ENCODE measurements at places on chromosomes 7 and 10. TPM values are rescaled to one million over a fixed set of nuclear protein-coding genes. Genes with fewer than 3 reads are reported as not detected.

The PTN gene
- not detected for total RNA-seq

The SFXN2 gene
- 30.0 TPM for total RNA-seq

The IL2RA gene
- 1.4 TPM for total RNA-seq

The TMEM273 gene
- total RNA-seq = not detected

DNA sequence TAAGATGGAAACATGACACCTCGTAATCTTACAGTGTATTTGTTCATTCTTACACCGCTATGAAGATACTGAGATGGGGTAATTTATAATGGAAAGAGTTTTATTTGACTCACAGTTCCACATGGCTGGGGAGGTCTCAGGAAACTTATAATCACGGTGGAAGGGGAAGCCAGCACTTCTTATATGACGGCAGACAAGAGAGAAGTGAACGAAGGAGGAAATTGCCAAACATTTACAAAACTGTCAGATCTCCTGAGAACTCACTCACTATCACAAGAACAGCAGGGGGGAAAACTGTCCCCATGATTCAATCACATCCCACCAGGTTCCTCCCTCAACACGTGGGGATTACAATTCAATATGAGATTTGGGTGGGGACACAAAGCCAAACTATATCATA lies 282.3 kb downstream of the HGF start:
- no peak for DNase-seq

DNA sequence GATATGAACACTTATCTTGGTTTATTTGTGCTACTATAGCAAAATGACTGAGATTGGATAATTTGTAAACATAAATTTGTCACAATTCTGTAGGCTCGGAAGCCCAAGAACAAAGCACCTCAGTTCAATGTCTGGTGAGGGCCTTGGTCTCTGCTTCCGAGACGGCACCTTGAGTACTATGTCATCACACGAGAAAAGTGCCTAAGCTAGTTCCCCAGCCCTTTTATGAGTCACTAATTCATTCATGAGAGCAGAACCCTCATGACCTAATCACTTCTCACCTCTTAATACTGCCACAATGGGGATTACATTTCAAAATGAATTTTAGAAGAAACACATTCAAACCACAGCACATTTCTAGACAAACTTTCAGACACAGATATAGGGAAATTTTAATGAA lies 52.0 kb upstream of the PRSS1 start:
- no peak for DNase-seq

DNA sequence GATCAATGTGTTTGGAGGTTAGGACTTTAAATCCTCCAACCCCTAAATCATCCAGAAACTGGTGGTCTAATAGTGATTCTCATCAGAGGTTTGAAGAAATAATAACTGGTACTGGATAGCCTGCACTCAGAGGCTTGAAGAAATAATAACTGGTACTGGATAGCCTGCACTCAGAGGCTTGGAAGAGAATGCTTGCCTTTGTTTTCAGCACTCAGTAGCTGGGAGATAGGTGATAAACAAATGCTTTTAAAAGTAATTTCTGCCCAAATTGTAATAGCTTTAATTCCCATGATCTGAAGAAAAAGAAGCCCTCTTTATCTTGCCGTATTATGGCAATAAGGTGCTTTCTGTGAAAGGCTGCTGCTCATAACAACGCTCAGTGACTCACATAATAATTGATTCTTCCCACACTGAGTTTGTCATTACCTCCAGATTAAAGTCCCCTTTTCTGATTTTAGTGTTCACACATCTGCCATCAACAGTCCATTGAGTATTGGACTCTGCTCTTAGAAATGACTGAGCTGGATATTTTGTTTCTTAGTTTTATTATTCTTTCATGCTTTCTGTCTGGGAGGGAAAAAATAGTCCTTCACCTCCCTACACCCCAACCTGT lies 112.3 kb upstream of the PHYHIPL start:
- DNase-seq = no peak

DNA sequence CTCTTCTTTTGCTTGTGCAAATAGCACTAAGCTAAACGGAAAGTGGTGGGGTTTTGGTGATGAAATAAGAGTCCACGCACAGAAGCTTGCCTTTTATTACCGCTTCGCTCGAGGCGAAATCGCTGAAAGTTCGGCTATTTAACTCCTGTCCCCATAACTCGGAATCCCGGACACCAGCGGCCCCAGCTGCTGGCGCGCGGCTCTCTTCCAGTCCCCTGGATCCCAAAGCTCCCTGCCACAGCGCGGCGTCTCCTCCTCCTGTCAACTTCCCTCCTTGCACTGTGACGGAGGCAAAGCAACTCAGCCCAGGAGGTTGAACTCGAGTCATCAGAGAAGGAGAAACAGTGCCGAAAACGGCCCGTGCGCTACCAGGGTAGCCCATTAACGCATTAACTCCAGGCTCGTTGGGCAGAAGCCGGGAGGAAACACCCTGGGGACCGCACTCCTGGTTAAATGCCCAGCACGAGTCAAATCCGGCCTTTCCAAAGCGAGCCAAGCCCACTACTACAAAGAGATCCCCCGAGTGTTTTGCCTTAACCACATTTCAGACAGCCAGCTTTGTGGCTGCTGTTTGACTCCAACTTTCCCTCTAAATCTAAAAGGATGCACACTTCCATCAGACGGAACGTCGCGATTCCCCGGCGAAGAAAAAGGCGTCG lies 1.3 kb downstream of the SEMA3D start:
- DNase-seq = no peak

- no peak for DNase-seq
These were observed 24.5 kb downstream of the FAM171A1 start for GRCh38 chr10:15346440-15347141.

DNA sequence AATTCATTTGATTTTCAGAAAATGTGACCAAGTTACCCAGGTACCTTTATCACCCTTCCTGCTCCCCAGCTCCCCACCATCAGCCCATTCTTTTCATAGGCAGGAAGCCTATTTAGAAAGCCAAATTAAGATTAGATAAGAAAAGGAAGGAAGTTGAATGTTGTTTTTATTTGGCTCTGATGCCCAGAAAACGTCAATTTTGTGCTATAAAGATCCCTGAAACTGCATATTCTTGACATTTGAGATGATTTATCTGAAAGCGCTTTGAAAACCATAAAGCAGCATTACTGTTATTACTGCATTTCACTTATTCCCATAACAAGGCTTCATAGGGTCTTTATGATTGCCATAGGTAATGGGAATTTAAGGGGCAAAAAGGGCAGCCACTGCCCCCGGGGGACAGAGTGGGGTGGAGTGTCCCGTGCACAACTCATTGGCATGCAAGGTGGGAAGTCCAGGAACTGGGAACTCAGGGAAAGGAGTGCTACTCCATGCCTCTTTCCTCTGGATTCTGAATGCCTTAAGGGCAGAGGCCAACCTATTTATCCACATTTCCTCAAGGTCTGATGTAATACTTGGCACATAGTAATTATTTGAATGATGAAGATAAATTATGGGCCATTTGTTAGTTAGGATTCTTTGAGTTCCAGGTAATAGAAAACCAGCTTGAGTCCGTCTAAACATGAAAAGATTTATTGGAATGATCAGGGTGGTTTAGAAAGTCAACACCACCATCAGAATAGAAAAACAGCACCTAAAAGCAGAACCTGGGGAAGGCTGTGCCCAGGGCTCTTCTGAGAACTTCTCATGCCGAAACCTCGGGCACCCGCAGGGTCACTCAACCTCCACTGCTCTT lies 100.6 kb upstream of the ELMO1 start:
- DNase-seq = no peak

DNA sequence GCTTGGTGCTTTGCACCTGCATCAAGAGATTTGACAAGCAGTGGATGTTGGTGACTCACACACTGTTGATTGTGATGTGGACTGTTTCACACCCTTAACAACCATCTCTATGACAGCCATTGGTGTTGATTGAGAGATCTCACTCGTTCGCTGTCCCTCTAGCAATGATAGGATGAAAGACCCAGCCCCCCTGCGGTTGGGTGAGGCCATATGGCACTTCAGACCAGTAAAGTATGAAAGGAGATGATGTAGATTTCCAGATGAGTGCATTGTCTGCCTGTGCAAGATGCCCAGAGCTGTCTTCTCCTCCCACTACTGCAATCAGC lies 138.7 kb upstream of the PRR15 start:
- no peak for DNase-seq

DNA sequence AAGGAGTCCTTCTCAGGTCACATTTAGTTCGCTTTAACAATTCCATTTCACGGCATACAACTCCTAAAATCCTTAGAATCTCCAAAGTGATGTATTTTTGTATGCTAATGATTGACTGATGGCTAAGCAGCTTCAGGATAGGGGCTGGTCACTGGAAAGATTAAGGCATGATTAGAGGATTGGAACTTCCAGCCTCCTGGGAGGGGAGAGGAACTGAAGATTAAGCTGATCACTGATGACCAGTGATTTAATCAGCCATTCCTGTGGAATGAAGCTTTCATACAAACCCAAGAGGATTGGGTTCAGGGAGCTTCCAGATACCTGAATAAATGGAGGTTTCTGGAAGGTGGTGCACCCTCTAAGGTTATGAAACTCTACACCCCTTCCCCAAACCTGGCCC lies 123.9 kb upstream of the CDK13 start:
- DNase-seq = no peak

DNA sequence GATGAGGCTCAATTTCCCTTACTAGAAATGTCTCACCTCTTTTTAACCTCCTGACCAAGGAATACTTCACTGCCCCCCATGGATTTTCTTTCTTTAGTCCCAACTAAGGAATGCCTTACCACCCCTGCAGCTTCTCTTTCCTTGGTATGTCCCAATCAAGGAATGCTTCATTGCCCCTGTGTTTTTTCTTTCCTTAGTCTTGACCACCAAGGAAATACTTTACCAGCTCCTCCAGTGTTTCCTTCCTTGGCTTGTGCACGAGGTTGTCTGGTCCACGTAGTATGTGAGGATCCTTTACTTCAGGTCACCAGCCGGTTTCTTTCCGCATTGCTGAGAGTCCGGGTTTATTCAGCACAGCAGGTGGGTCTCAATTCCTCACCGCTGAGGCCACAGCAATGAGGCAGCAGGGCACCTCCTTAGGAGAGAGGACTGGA lies 59.3 kb downstream of the CYP2C9 start:
- DNase-seq = no peak

DNA sequence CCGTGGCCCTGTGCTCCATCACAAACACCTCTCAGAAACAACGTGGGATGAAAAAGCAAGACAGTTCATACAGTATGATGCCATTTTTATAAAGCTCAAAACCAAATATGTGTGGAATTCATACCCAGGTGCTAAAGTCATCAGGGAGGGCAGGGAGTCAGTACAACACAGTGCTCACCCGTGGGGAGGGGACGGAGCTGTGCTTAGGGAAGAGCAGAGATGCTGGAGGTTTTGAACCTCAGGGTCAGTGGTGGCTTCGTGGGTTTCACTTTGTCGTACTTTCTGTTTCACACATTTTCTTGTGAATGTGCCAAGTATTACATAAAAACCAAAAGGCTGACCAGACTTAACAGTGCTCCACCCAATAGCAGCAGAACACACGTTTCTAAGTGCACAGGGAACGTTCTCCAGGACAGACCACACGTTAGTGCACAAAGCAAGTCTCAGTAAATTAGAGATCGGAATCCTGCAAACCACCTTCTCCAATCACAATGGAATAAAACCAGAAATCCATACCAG lies 21.2 kb downstream of the ZMIZ2 start:
- DNase-seq = no peak

GRCh38 chr7:55565681-55566080 lies 6.6 kb downstream of the VOPP1 start:
- no peak for DNase-seq

- DNase-seq = no peak
These were observed 15.0 kb downstream of the SNX8 start for GRCh38 chr7:2299131-2299829.

GRCh38 chr7:44291066-44291732 lies 34.2 kb downstream of the CAMK2B start:
- no peak for DNase-seq

DNA sequence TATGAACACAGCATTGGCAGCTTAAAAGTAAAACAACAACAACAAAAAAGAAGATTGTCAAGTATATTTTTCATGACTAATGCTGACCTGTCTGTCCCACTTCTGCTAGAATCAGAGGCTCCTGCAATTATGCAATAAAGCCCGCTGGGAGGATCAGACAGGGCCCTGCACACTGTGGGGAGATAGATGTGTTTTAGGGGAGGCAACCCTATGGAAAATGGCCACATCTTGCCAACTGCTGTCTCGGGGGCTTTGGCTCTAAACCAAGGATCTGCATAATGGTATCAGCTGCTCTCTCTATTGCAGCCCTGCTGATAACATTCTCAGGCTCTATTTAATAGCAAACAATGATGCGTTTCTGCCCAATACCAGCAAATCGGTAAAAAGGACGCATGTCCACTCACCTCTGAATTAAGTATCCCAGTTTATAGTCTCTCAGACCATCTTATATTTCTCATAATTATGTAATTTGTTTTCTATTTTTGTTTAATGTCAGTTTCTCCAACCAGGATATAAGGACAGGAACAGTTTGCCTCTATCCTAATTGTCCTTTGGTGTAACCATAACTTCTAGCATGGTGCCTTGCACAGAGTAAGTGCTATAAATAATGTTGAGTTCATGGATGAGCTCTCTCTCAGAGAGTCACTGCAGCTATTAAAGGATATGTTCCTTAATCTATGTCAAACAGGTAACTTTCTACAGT lies 15.3 kb upstream of the PRKAR2B start:
- no peak for DNase-seq

DNA sequence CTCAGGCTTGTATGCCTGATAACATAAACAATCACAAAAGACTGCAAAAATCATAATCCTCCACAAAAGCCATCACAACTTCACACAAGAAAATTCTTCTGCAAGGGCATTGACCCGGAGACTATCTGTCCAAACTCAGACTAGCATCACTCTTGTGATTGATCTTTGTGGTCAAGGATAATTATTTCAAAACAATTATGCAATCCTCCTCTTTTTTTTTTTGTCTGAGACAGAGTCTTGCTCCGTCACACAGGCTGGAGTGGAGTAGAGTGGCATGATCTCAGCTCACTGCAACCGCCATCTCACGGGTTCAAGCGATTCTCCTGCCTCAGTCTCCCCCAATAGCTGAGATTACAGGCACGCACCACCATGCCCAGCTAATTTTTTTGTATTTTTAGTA lies 22.2 kb downstream of the CDNF start:
- DNase-seq = no peak

- no peak for DNase-seq
These were observed 8.1 kb upstream of the OLAH start for GRCh38 chr10:15035385-15036301.

GRCh38 chr7:137681657-137682562 lies 164.9 kb downstream of the DGKI start:
- no peak for DNase-seq

DNA sequence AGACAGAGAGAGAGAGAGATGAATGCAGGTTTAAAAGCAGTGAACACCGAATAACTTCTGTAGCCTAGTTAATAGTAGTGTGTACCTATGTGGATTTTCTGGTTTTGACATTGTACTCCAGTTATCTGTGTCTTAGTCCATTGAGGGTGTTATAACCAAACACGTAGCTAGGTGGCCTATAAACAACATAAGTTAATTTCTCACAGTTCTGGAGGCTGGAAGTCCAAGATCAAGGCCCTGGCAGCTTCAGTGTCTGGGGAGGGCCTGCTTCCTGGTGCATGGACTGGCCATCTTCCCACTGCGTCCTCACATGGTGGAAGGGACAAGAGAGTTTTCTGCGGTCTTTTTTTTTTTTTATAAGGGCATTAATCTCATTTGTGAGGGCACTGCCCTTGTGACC lies 23.5 kb downstream of the AOC1 start:
- DNase-seq = no peak

GRCh38 chr7:151754142-151754590 lies 122.7 kb downstream of the PRKAG2 start:
- no peak for DNase-seq
